ENCODE measurements at places on chromosomes 6 and 20.

GRCh38 chr20:16479666-16480065 lies 93.6 kb downstream of the KIF16B start:
- DNase-seq = no peak

DNA sequence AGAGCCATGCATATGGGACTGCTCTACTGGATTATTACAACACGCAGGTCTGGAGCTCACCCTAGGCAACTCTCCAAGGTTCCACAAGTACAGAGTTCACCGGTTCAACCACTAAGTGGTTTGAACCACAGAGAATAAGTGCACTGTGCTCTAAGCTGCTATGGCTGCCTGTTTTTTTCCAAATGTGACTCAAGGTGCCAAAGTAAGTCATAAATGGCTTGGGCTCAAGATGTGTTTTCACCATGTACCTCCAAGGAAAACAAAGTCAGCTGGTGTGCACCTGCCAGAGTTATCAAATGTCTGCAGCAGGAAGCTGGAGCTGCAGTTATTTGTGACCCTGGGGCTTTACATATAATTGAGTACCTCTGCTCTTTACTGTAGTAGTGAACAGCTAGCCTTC lies 76.7 kb downstream of the PREP start:
- DNase-seq = no peak

- no peak for DNase-seq
Observed at GRCh38 chr6:3380344-3381232, 76.3 kb downstream of the SLC22A23 start.

DNA sequence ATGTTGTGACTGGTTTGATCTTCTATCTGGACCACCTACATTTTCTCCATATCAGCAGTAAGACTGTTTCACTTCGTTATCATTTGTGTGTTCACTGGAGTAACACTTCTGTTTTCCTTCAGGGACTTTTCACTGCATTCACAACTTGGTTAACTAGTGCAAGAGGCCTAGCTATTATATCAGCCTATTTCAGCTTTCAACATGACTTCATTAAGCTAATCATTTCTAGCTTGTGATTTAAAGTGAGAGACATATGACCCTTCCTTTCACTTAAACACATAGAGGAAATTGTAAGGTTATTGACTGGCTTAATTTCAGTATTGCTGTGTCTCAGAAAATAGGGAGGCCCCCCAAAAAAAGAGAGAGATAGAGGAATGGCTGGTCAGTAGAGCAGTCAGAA lies 622.8 kb upstream of the NRSN1 start:
- no peak for DNase-seq

GRCh38 chr6:112396221-112396620 lies 49.1 kb downstream of the RFPL4B start:
- DNase-seq = no peak
